ENCODE measurements at places on chromosomes 2 and 18. TPM values are rescaled to one million over a fixed set of nuclear protein-coding genes. Genes with fewer than 3 reads are reported as not detected.

- no peak for DNase-seq
These were observed 110.9 kb downstream of the ARHGEF33 start for GRCh38 chr2:39000552-39000951.

GRCh38 chr2:105576440-105577241 is 168.1 kb upstream of the NCK2 start:
- DNase-seq: no peak

Gene TMEM17
- polyA plus RNA-seq: 2.0 TPM

Gene TRIP12
- polyA plus RNA-seq: 24.5 TPM

- no peak for DNase-seq
These were observed 122.8 kb downstream of the PXDN start for GRCh38 chr2:1621501-1621900.

GRCh38 chr2:109448207-109448606 is 165.6 kb downstream of the SEPTIN10 start:
- no peak for DNase-seq

Gene NEURL3
- 0.07 TPM for polyA plus RNA-seq

Gene NPPC
- polyA plus RNA-seq: 1.7 TPM

Gene C2orf81
- polyA plus RNA-seq: 1.00 TPM

DNA sequence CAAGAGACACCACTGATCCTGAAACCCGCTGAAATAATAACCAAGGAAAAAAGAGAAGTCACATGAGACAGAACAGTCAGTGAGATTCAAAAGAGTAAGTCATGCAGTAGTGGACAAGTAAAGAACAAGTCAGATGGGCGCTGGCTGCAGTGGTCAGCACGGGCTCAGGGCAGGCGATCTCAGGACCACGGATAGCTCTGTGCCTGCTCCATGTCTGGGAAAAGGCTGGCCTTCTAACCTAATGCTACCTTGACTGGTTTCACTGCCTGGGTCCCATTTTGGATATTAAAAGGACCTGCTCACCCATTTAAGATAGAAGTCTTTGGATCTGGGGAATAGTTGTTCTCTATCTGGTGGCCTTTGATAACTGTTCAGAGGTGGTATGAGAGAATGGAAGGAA is 61.7 kb upstream of the LCLAT1 start:
- no peak for DNase-seq

GRCh38 chr2:33477473-33478468 is 1.3 kb downstream of the RASGRP3 start:
- peak; percentile 75 for DNase-seq

Gene VWA3B
- polyA plus RNA-seq: 0.23 TPM

Gene GKN2
- polyA plus RNA-seq: not detected

DNA sequence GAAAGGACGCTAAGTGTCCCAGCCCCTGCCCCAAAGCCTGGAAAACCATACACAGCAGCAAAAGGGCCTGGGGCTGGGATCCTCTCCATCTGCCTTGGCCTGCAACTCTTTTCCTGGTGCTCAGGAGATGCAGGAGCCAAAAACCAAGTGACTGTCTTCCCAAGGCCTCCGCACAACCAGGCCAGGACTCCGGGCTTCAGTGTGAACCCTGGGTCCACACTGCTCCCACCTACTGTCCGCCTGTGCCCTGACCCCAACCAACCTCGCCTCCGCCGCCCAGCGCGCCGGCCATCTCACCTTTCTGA is 1.1 kb downstream of the FEV start:
- no peak for DNase-seq

- DNase-seq: no peak
These were observed 98.2 kb downstream of the DPP4 start for GRCh38 chr2:161975813-161976160.

GRCh38 chr2:168920504-168921157 is 19.5 kb downstream of the G6PC2 start:
- DNase-seq: no peak

Gene CNGA3
- polyA plus RNA-seq: not detected

Gene TIGD1
- 1.9 TPM for polyA plus RNA-seq

- peak; percentile 96 for DNase-seq
These were observed 111.4 kb downstream of the NFATC1 start for GRCh38 chr18:79507076-79507545.

DNA sequence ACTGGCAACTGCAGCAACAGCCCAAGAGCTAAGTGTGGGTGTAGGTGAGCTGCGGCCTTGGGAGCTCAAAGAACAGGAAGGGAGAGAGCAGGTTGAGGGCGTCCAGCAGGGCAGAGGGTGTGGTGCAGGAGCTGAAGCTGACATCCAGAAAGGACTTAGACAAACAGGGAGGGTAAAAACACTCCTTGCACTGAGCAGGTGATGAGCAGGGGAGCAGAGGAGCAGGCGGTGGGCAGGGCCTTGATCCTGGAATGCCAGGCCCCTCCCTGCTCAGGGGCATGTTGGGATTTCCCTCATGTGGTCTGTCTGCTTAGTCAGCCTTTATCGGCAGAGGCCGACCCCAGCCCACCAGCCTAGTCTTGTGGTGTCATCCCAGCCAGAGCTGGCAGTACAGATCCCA is 63.6 kb downstream of the VSNL1 start:
- no peak for DNase-seq

DNA sequence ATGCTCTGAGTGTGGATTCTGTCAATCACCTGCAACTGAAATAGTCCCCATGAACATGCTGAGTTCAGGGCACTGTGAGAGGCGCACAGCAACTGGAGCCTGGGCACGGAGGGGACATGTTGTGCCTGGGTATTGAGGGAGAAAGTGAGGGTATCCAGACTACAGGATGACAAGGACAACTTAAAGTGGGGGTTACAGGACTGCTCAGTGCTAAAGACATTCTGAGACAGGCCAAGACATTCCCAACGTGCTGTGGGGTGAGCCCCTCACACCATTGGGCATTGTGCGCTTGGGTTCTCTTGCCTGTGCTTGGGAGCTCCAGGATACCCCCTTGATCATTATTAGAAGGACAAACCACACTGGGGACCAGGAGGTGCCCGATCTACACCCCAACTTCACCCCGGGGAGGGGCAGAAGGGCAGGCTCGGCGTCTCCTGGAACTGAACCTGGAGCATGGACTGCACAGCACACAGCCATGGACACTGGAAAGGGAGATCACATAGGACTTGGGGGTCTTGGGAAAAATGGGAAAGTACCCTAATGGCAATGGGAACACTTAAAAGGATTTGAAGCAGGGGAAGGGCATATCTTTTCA is 72.5 kb upstream of the HDAC4 start:
- DNase-seq: no peak

DNA sequence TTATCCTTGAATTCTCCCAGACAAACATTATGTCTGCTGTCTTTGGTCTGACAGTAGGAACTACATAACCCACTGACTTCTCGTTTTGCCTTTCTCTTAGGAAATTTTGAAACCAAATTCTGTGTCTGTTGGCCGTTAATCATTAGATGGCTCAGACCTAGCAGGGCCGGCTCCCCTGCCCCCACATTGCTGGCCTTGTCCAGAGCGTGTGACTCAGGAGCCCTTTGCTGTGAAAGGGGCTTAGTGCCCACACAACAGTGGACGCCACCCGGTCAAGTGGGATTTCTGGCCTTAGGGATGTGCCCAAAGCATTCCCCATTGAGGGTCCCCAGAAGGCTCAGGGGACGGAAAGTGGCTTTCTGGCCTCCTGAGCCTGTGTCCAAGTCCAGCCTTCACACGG is 137.5 kb downstream of the CTIF start:
- peak; percentile 63 for DNase-seq

Gene PXDN
- polyA plus RNA-seq: 7.6 TPM

DNA sequence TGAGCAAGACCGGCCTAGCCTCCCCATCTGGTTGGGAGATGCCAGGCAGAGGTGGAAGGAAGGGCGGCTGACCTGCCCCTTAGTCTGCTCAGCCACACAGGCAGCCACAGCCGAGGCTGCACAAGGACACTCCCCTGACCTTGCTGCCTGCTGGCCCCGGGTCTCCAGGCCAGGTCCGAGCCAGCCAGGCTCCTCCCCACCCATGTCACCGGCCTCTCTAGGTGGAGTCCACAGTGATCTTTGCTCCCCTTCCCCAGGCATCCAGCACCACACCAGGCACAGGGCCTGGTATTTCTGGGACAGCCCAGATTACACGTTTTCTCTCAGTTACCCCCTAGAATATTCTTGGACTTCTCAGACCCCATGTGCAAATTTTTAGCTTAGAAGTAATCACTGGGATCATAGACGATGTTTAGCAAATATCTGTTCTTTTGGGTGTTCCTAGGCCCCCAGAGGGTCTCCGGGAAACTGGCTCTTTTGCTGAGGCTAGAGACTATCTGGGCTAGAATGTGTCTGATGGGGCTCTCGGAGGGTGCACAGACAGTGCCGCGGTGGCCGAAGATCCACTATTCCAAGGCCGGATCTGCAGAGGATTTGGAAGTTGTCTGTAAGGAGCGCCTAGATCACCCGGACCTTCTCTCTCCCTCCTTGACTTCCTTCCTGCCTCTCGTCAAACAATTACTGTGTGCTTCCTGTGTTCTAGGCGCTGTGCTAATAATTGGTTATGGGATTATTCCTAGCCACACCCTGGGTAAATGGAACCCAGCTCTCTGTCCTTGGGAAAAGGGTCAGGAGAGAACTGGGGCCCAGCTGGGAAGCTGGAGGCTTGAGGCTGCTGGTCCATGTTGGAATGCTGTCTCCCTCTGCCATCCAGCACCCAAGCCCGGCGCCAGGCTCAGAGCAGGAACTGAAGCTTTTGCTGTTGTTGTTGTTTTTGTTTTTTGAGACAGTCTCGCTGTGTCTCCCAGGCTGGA is 46.9 kb downstream of the ODC1 start:
- DNase-seq: peak; percentile 43

Gene IL1R1
- 32.2 TPM for polyA plus RNA-seq

GRCh38 chr2:218861645-218862318 is 2.2 kb downstream of the WNT6 start:
- DNase-seq: no peak

DNA sequence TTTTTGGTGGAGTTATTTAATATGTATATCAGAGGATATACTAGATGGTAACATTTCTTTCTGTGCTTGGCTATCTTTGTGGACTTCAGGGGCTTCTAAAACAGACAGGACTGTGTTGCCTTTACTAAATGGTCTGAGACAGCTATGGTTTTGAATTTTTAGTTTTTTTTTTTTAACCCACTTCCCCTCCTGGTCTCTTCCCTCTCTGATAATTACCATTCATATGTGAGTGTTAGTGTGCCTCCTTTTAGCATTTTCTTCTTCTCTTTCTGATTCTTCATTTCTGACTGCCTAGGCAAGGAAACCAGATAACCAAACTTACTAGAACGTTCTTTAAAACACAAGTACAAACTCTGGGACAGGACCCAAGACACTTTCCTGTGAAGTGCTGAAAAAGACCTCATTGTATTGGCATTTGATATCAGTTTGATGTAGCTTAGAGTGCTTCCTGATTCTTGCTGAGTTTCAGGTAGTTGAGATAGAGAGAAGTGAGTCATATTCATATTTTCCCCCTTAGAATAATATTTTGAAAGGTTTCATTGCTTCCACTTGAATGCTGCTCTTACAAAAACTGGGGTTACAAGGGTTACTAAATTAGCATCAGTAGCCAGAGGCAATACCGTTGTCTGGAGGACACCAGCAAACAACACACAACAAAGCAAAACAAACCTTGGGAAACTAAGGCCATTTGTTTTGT is 52.7 kb downstream of the SMAD4 start:
- DNase-seq: no peak

Gene KCNG2
- polyA plus RNA-seq: not detected

Gene RAD51AP2
- 0.14 TPM for polyA plus RNA-seq

DNA sequence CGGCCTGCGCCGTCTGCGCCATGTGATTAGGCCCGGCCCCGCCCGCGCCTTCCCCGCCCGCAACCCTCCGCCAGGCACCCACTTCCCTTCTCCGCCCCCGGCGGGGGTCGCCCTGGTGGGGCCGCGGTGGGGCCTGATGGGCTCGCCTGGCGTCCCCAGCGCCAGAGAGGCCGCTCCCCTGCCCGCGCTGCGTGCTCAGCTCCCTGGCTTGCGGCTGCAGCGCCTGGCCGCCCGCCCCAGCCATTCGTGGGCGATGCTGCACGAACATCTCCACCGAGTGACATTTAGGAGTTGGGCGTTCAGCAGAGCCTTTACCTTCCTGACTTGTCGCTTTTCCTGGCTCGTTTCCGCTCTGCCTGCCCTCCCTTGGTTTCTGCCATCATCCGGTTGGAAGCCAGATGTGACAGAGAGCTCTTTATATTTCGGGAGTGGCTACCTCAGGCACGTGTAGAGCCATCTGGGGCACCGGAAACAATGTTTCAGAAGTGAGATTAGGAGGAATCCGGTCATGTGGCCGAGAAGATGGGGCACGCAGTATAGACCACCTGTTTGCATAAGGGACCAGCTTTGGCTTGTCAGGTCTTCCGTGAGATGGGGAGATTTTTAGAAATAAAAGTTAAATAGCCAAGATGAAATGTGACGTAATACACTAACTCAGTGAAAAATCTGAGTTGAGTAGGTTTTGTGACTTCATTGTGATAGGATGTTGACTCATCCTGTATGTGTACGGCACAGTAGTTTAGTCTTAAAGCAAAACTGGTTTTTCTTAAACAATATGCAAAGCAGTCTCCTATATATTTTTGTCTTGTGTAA is 1.2 kb downstream of the GLS start:
- peak; percentile 83 for DNase-seq

Gene PTH2R
- polyA plus RNA-seq: not detected

DNA sequence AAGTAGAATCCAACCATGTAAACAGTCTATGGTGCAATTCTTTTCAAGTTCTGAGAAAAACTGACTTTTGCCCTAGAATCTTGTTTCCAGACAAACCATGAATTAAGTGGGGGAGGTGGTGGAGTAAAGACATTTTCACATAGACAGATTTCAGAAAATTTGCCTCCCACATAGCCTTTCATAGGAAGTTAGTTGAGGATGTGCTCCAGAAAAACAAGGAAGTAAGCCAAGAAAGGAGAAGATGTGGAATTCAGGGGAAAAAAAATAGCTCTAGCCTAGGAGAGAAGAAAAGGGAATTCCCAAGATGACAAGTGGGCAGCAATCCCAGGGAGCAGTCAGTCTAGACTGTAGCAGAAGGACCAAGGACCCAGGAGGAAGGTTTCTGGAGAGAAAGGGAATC is 17.4 kb downstream of the RUFY4 start:
- DNase-seq: no peak

DNA sequence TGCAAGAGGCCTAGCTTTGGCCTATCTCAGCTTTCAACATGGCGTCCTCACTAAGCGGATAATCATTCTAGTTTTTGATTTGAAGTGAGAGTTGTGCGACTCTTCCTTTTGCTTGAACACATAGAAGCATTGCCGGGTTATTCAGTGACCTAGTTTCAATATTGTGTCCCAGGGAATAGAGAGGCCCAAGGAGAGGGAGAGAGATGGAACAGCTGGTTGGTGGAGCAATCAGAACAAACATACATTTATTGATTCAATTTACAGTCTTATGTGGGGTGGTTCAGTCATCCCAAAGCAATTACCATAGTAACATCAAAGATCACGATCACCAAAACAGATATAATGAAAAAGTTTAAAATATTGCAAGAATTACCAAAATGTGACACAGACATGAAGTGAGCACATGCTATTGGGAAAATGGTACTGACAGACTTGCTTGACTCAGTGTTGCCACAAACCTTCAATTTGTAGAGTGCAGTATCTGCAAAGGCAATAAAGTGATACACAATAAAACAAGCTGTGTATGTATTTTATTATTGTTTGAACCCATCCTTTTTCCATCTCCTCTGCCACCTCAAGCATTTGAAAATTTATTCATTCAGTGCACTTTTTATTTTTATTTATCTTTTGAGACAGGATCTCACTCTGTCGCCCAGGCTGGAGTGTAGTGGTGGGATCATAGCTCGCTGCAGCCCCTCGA is 30.2 kb downstream of the COPS7B start:
- DNase-seq: no peak

Data from right cardiac atrium (tissue), 5 donors.